NCI-H1105 treated with DMSO at 0.1 percent for 48 hours (cell line): ENCODE measurements at places on chromosomes 7 and 10.

DNA sequence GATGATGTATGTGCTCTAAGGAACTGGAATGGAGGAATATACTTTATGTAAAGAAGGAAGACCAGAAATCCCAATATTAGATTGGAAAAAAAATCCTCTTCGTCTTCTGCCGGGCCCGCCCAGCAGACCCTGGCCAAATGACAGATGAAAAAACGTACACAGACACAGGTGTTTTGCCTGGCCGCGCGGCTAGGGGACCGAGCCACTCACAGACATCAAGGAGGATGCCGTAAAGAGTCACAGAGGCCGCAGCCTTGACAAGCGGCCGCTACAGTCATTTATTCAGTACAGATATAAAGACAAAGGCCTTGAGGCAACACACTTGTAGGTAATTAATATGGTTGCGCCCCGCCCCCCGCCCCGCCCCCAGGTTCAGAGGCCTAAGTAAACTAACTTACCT is 594.1 kb downstream of the GRM8 start:
- no peak for DNase-seq

GRCh38 chr7:157138424-157139110 is at the start of gene UBE3C:
UBE3C (plus strand) TSS chr7:157138926; CDS start chr7:157139273, 347 bp downstream.
- DNase-seq: peak; percentile 91

- DNase-seq: no peak
Measured at GRCh38 chr10:79020015-79020491, 48.7 kb upstream of the ZMIZ1 start.

GRCh38 chr7:94364816-94365215 is 29.9 kb upstream of the COL1A2 start:
- DNase-seq: no peak

GRCh38 chr7:3067193-3067592 is 23.5 kb upstream of the CARD11 start:
- no peak for DNase-seq

- no peak for DNase-seq
Measured at GRCh38 chr7:127650847-127651555, 993 bp upstream of the SND1 start.

- DNase-seq: peak; percentile 56
Measured at GRCh38 chr7:148982654-148983199, 45.6 kb downstream of the PDIA4 start.

DNA sequence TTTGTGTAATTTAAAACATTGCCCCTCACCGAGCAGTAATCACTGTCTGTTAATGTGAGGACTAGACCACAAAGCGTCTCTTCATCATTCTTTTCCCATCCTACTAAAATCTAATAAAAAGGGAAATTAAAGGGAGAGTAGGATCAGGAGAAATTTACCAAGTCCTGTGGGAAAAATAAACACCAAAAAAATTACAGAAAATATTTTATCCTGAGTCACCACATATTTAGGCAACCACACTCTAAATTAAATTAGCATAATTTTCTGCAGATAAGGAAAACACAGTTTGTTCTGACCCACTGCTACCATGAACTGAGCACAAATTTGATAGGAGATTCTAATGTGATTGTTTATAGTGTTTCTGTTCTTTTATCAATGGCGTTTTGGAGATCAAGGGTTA is 49.3 kb downstream of the CCDC6 start:
- no peak for DNase-seq
